ENCODE measurements at places on chromosomes 2 and 18. TPM values are rescaled to one million over a fixed set of nuclear protein-coding genes. Genes with fewer than 3 reads are reported as not detected.

The ANKRD29 gene
- 7.4 TPM for total RNA-seq

The ANKRD30B gene
- not detected for total RNA-seq

The KCNF1 gene
- total RNA-seq, result 1.6 TPM

The KIF5C gene
- total RNA-seq, result 0.46 TPM

The HAAO gene
- total RNA-seq, result not detected

The SH2D6 gene
- total RNA-seq, result 0.45 TPM

The EVX2 gene
- total RNA-seq, result not detected

The EML6 gene
- total RNA-seq, result 0.09 TPM

The RAMP1 gene
- 0.52 TPM for total RNA-seq

The SPDYA gene
- total RNA-seq, result 0.23 TPM

The SCYGR3 gene
- total RNA-seq, result not detected

The DNAJC5G gene
- total RNA-seq, result not detected

The UBE2F gene
- total RNA-seq, result 70.4 TPM

The SCN2A gene
- total RNA-seq, result not detected

The SMARCAL1 gene
- total RNA-seq, result 9.8 TPM

The CHRND gene
- 0.05 TPM for total RNA-seq

The LAMA1 gene
- 222 TPM for total RNA-seq

The MYCN gene
- 0.12 TPM for total RNA-seq

The DCC gene
- total RNA-seq, result 0.03 TPM

The IL1R2 gene
- 1.2 TPM for total RNA-seq

The C18orf32 gene
- total RNA-seq, result 64.0 TPM

The RTKN gene
- 15.7 TPM for total RNA-seq

The GAL3ST2 gene
- not detected for total RNA-seq

The SLC4A5 gene
- 1.6 TPM for total RNA-seq

The MAL gene
- total RNA-seq, result not detected

The FBXO15 gene
- 1.1 TPM for total RNA-seq

The TBR1 gene
- 0.05 TPM for total RNA-seq

The STPG4 gene
- total RNA-seq, result not detected

The TSPYL6 gene
- not detected for total RNA-seq

The CARF gene
- total RNA-seq, result 5.2 TPM

The CRACDL gene
- total RNA-seq, result 0.09 TPM

The PTPRN gene
- 11.3 TPM for total RNA-seq

The TCF7L1 gene
- not detected for total RNA-seq

The CDH2 gene
- total RNA-seq, result 0.77 TPM

The ACOXL gene
- not detected for total RNA-seq

The SNED1 gene
- total RNA-seq, result 0.77 TPM

The DSC3 gene
- total RNA-seq, result 2.1 TPM

The GTF2A1L gene
- not detected for total RNA-seq
